ENCODE measurements at places on chromosomes 16 and 17.

DNA sequence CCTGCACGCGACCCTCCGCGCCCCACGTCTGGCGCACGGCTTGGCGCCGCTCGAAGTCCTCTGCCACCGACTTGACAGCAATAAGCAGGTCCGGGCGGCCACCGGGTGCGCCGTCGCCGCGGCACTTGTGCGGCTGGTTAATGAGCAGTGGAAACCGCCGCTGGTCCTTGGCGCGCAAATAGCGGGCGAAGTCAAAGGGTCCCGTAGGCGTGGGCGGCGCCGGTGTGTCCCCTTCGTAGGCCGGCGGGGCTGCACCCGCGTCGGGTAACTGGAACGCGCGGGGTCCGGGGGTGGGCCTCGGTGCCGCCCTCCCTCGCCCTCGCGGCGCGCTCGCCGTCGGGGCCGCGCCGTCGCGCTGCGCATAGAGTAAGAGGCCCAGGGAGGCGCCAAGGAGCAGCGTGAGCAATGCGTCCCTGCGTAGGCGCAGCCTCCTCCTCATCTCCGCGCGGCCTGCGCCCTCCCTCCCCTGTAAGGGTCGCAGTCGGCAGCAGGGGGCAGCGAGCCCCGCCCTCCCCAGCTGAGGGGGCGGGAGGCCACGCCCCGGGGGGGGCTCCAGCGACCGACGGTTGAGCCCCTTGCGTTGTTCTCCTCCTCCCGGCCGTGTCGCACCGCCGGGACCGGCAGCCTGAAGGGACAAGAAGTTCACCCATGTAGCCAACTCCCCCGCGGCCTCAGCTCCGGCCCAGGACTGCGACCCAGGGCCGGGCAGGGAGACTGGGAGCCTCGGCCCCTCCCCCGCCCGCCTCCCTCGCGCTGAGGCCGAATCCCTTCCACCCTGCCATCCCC is 558 bp downstream of the B3GNT9 start:
- no peak for DNase-seq

GRCh38 chr17:10290041-10290440 is 82.8 kb downstream of the MYH13 start:
- DNase-seq, result no peak

- no peak for DNase-seq
These were observed 29.4 kb downstream of the TMEM11 start for GRCh38 chr17:21184570-21184969.

DNA sequence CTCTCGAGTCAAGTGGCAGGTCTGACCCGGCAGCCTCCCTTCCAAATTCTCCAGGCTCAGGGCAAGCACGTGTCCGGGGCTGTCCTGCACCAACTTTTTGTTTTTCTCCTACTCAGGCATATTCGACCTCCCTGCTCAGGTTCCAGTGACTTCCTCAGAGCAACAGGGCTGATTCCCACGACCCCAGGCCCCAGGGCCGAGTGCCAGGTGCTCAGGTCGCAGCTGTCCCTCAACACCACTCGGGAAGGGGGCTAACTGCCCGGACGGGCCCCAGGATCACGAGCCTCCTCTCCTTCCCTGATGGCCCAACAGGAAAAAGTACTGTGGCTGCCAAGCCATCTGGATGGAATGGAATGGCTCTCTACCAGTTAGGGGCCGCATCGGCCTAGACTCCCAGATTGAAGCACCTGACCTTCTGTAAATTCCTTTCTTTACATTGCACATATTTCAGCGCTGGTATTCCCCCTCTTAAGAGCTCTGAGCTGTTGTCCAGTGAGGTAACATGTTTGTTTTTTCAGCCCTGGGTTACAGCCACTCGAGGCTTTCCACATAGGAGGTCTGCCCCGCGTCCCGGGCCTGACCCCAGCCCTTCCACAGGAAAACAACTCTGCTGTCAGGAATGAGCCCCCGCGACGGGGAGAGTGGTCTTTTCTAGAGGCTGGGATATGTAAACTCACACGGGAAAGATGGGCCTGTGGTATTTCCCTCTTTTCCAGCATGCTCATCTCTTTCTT is 25.0 kb downstream of the NXN start:
- DNase-seq, result no peak

- DNase-seq, result no peak
These were observed 1.8 kb upstream of the SSTR2 start for GRCh38 chr17:73163043-73163442.

DNA sequence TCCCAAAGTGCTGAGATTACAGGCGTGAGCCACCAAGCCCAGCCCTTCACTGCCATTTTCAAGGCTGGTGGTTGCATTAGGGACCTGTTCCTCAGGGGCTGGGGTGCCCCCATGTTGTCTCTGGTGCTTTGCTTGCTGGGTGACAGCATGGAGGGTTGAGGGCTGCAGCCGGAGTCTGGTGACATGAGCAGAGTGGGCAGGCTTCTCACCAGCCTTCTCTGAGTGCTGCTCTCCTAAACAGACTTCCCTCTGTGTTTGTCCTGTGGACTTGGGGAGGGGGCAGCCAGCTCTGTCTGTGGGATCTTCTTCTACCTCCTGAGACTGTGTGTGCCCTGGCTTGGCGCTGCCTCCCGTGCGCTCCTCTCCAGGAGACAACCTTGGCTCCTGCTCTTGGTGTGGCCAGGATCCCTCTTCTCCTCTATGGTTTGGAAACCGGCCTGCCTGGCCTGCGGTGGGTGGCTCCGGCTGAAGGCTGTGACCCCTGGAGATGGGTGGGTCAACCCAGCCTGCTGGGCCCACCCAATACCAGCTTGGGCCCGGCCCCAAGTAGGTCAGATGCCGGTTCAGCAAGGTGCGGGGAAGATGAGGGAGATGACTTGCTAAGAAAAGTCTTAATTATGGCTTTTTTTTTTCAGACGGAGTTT is 72.1 kb downstream of the PDPK1 start:
- DNase-seq, result no peak

- DNase-seq, result no peak
These were observed 110.3 kb downstream of the BANP start for GRCh38 chr16:88061346-88062110.

GRCh38 chr17:245020-245419 is 63.6 kb upstream of the DOC2B start:
- DNase-seq, result no peak

- no peak for DNase-seq
These were observed 68.5 kb downstream of the RPTOR start for GRCh38 chr17:80612997-80613731.

- DNase-seq, result peak; percentile 38
These were observed 662.0 kb downstream of the WWOX start for GRCh38 chr16:78761427-78761826.

- no peak for DNase-seq
These were observed 21.9 kb upstream of the SSTR2 start for GRCh38 chr17:73142872-73143381.

DNA sequence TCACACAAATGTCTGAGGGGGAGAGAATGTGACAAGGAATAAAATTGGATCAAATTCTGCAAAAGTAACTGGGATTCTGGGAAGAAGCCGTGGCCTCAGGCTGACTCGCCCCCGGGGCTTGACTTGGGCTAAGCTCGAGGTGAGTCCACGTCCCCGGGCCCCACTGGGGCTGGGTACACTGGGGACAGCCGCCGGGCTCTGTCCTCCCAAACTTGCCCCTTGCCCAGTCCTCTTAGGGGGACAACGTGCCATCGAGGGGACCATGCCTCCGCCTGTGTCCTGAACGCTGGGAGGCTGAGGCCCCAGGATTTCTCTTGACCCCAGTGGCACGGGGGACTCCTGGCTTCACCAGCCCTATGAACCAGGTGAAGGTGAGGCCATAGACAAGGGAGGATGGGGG is 21.1 kb downstream of the DOC2B start:
- DNase-seq, result no peak

DNA sequence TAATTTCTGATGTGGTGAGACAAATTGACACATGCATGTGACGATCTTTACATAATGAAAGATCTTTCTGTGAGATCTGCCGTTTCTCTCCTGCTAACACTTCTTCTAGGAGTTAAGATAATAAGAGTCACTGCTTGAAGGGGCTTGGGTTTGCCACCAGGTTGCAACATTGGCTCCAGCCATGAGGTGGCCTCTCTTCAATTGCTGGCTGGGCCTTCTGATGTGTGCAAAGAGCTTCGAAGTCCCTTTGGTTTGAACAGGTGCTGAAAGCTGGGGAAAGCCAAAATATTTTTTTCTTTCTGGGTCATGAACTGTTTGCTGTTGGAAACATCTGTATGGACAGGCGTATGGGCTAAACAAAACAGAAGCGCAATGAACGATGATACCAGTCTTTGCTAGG is 204.1 kb upstream of the SALL1 start:
- DNase-seq, result no peak

GRCh38 chr17:21211825-21212479 is 2.0 kb downstream of the TMEM11 start:
- DNase-seq, result peak; percentile 22

GRCh38 chr17:55444471-55445441 is 23.1 kb upstream of the MMD start:
- no peak for DNase-seq

DNA sequence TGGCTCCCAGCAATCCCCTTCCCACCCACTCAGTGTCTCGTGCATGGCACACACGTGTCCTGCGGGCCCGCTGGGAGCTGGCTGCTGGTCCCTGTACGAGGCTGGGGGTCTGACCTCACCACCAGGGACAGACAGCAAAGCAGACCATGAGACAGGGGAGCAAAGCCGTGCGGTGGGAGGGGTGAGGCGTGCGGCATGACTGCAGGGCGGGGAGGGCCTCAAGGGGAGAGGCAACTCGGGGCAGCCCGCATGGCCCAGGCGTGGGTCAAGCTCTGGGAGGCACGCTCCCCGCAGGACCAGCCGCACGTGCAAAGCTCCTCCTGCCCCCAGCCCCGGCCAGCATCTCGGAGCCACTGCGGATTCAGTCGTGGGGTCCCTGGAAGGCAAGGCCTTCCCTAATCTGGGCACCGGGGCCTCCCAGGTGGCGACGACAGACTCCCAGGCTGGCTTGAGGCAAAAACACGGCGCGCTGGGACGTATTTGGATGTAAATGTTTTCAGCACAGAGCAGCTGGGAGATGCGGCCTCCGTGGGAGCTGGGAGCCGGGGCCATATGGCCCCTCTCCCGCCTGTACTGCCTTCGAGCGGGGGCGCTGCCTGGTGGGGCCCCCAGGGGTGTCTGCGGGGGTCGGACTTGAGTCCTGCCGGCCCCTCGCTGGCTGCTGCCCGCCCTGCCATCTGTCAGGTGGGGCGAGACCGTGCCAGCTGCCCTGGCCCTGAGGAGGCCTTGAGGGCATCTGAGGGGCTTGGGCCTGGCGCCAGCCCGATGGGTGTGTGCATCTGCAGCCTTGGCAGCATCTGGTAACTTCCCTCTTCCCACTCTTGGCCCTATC is 12.2 kb upstream of the CBFA2T3 start:
- no peak for DNase-seq

- DNase-seq, result peak; percentile 10
These were observed 201.2 kb downstream of the UTP18 start for GRCh38 chr17:51461578-51462004.

DNA sequence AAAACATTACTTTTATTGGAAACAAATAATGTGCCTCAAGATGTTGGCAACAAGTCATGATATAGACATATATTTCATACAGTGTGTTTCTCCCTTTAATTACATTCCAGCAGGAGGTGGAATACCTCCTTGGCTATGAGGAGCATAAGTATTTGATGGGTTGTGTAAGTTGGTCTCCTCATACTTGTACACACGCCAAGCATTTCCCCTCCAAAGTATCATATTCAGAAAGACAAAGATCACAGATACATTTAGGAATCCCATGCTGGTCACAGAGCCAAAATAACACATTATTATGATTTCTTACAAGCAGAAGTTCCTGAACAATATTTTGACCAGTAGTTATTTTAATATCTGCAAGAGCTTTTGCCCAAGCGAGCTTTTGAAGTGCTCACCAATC is 57.8 kb downstream of the WSB1 start:
- no peak for DNase-seq

GRCh38 chr16:72838586-72838910 is 209.4 kb downstream of the ZFHX3 start:
- DNase-seq, result no peak

DNA sequence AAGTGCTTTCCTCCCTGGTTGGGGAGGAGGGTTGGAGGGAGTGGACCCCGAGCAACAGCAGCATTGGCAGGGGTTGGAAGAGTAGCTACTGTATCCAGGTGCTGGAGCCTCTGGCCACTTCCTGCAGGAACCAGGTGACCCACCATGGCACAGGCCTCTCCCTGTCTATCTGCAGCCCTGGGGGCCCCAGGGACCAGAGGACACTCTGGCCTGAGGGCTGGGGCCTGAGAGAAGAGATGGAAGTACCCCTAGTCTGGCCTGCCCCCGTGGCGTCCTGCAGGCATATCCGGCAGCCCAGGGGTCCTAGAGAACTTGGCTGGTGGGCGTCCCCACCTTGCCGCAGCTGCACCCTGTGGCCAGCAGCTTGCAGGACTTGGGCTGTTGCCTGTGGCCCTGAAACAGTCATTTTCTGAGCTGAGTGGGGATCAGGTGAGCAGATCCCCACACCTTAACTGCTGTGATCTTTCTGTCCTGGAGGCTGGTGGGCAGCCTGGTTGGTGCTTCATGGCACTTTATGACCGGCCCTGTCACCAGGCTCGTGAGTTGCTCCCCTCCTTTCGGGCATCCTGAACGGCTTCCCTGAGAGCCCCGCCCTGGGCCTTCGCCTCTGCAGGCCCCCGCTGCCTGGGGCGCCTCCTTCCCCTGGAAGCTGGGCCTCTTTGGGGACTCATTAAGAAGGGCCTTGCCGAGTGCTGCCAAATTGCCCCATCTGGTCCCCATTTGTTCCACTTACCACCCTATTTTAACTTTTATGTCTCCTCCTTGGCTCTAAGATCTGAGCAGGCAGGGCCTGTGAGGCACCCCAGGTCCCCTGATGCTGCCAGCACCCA is 298.6 kb downstream of the SEC14L1 start:
- no peak for DNase-seq

DNA sequence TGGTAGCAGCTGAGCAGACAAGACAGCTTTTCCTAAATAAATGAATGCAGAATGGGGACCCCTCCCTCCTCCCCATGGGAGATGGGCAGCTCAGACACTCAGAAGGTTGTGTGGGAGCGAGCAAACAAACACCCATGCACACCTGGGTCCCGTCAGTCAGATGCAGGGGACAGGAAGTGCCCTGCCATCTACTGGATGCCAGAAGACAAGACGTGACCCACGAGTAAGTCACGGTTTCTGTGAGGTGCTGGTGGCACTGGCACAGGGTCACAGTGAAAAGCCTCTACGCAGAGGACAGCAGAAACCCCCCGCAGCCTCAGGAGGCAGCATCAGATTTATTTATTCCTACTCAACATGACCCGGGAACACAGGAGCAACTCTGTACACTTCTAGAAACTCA is 8.4 kb downstream of the HBQ1 start:
- no peak for DNase-seq

- no peak for DNase-seq
These were observed 14.8 kb downstream of the EFCAB5 start for GRCh38 chr17:29956225-29956624.

- no peak for DNase-seq
These were observed 22.0 kb upstream of the USP10 start for GRCh38 chr16:84677849-84678248.

GRCh38 chr17:79811011-79811867 is 14.4 kb upstream of the CBX8 start:
- no peak for DNase-seq

GRCh38 chr16:6192984-6193383 is 1095.4 kb upstream of the EEF2KMT start:
- no peak for DNase-seq

- DNase-seq, result no peak
These were observed 3.7 kb downstream of the TMC8 start for GRCh38 chr17:78133971-78134898.

- DNase-seq, result no peak
These were observed 108.5 kb downstream of the ZNF778 start for GRCh38 chr16:89325861-89326471.

GRCh38 chr16:64916051-64916450 is 205.8 kb downstream of the CDH11 start:
- DNase-seq, result no peak

All from GM12864 (cell line).